ENCODE measurements at places on chromosomes 2 and 18. TPM values are rescaled to one million over a fixed set of nuclear protein-coding genes. Genes with fewer than 3 reads are reported as not detected.

GRCh38 chr18:45687621-45688020 lies 36.4 kb upstream of the SLC14A1 start:
- no peak for DNase-seq

DNA sequence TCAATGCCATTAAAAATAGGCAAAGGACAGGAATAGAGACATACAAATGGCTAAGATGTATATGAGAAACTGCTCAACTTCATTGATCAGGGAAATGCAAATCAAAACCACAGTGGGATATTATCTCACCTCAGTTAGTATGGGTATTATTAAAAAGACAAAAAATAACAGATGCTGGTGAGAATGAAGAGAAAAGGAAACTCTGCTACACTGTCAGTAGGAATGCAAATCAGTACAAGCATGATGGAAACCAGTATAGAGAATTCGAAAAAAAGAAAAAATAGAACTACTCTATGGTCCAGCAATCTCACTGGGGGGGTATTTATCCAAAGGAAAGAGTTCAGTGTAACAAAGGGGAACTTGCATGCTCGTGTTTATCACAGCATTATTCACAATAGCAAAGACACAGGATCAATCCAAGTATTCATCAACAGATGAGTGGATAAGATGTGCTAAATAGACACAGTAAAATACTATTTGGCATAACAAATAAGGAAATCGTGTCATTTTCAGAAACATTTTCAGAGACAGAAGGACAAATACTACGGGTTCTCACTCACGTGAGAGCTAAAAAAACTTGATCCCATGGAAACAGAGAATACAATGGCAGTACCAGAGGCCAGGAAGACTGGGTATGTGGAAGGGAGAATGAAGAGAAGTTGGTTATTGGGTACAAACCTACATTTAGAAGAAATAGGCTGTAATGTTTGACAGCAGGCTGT lies 60.6 kb downstream of the CCDC74A start:
- DNase-seq: no peak

DNA sequence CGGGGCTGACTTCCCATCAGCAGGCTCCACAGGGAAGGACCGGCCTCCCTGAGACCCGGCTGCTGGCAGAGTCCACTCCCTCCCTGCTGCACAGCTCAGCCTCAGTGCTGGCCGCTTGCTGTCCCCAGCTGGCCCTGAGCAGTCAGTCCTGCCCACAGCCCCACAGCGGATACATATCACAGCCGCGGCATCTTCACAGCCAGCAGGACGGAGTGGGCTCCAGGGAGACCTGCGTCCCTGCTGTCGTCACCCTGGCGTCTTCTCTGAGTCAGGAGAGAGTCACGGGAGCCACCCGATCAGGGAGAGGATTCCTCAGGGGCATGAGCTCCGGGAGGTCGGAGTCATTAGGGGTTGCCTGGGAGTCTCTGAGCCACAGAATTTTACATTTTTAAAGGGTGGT lies 13.1 kb upstream of the SNTG2 start:
- no peak for DNase-seq

- DNase-seq: peak; percentile 45
Measured at GRCh38 chr2:108449410-108450130, 564 bp downstream of the GCC2 start.

- peak; percentile 60 for DNase-seq
Measured at GRCh38 chr2:205411558-205411957, 270.7 kb upstream of the NRP2 start.

GRCh38 chr2:40178171-40178778 lies 273.6 kb downstream of the SLC8A1 start:
- DNase-seq: no peak

DNA sequence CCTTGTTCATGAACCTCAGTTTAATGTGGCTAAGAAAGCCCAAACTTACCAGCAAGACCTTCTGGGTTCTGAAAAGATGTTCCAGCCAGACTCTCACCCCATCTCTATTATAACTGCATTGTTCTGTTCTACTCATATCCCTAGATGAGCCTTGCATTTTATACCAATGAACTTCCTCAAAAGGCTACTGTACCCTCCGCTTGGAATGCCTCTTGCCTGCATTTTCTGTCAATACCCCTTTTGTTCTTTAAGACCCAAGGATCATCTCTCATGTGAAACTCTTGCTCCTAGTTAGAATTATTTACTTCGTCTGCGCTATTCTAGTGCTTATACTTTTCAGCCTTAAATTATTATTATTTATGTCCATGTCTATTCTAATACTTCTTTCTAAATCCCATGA lies 181.5 kb downstream of the MYO3B start:
- DNase-seq: no peak

DNA sequence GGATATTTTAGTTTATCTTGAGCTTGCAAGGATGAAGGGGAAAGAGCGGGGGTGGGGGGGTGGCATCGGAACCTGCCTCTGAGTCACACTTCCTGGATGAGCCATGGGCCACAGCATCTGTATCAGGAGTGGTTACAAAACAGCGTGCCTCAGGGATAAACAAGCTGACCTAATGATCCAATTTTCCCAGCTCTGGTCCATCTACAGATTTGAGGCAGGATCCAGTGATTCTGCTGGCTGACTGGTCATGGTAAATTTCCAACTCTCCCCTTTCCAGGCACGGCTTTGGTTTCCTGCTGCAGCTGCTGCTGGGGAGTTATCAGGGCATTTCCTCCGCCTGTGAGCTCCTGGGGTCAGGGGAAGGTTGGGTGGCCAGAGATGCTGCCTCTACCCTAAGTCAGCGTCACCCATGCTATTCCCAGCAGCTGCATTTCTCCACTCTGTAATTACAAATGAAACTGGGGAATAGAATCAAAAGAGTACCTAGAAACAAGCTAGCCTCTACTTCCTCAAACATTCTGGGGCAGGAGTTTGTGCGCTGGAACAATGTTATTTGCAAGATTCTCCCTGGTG lies 4.7 kb upstream of the HPCAL1 start:
- peak; percentile 85 for DNase-seq

GRCh38 chr2:15191789-15192188 lies 369.3 kb downstream of the NBAS start:
- no peak for DNase-seq

DNA sequence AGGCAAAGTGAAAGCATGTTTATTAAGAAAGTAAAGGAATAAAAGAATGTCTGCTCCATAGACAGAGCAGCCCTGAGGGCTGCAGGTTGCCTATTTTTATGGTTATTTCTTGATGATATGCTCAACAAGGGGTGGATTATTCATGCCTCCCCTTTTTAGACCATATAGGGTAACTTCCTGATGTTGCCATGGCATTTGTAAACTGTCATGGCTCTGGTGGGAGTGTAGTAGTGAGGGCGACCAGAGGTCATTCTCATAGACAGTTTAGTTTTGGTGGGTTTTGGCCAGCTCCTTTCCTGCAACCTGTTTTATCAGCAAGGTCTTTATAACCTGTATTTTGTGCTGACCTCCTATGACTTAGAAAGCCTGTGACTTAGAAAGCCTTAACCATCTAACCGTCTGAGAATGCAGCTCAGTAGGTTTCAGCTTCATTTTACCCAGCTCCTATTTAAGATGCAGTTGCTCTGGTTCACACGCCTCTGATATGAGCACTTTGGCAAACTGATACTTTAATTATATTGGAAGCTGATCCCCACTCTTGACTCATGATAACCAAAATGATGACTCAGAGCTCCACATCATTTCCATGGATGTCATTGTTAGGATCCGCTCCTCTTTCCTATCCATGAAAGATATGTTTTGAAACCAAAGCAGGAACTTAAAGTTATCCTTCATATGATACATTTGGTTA lies 14.5 kb upstream of the ERMN start:
- no peak for DNase-seq

- DNase-seq: peak; percentile 40
Measured at GRCh38 chr2:37232131-37232933, 874 bp downstream of the NDUFAF7 start.

DNA sequence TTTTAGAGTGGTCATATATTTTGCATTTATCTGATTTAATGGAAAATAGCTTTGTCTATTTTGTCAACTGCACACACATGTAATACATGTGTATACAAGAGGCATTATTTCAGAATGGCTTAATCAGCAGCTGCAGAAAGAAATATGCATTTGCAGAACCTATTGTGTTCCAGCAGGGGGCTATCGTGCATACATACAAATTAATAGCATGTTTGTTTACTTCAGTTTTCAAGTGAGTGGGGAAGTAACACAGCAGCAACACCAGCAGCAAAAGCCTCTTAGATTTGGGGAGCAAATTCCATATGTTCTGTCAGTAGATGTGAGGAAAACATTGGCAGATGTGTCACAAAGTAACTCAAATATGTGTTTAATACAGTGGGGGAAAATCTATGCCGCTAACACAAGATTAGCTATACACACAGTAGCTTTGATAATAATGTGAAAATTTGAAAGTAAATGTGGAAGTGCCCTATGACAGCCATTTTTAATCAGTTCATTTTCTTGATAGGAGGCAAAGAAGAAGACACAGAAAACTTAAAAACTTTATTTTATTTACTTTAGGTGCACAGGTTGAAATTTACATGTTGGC lies 218.1 kb downstream of the WDR7 start:
- peak; percentile 60 for DNase-seq

- DNase-seq: no peak
Measured at GRCh38 chr2:58435246-58435645, 194.1 kb upstream of the FANCL start.

DNA sequence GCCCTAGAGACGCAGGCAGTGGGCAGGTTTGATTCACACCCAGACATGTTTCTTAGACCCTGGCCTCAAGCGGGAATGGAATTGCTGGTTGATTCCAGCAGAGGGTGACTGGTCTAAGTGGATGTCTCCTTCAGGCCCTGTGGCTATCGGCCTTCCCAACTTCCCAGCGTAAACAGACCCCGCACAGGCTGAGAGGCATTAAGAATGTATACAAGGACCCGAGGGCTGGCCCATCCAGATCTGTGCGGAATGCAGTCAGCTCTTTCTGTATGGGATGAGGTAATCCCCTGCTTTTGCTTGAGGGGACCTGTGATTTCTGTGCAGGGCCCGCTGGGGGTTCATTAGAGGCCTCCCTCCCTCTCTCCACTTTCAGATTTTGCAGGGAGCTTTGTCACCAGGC lies 6.5 kb downstream of the ACKR3 start:
- peak; percentile 51 for DNase-seq

DNA sequence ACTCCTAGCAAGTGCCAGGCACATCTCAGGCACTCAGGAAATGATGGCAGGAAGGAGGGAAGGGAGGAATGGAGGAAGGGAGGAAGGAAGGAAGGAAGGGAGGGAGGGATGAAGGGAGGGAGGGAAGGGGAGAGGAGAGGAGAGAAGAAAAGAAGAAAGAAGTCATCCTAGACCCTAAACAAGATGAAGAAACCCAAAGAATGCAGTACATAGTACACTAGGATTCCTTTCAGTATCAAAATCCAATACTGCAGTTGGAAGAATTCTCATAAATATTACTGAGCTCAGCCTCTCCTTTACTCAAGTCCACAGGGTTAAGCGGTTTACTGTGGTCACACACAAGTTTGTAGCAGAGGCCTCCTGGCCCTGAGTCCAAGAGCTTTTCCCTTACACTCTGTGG lies 155.7 kb upstream of the ETAA1 start:
- no peak for DNase-seq

DNA sequence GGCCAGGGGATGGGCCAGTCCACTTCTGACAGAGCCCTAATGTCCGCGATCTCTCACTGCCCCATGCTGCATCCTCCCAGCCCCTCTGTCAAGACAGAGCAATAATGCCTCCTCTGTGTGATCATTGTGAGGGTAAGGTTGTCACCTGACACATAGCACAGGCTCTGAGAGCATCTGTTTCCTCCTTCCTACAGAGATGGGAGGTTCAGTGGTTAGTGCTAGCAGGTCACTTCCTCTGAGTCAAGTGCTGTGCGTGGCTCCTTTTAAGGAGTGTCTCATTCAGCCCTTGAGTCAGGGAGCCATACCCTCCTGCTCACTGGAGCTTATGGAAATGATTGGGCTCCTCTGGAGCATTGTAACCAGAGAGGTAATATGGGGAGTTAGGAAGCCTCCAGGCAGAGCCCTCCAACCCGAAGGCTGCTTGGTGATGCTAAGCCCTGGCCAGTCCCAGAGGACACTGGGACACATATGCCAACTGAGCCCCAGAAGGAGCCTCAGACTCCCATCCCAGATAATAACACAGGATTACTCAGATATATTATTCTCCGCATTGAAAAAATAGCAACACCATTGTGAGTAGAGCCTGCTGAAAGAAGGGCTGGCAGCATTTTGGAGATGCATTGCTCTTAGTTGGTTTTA lies 189.0 kb downstream of the GALNT1 start:
- DNase-seq: no peak

DNA sequence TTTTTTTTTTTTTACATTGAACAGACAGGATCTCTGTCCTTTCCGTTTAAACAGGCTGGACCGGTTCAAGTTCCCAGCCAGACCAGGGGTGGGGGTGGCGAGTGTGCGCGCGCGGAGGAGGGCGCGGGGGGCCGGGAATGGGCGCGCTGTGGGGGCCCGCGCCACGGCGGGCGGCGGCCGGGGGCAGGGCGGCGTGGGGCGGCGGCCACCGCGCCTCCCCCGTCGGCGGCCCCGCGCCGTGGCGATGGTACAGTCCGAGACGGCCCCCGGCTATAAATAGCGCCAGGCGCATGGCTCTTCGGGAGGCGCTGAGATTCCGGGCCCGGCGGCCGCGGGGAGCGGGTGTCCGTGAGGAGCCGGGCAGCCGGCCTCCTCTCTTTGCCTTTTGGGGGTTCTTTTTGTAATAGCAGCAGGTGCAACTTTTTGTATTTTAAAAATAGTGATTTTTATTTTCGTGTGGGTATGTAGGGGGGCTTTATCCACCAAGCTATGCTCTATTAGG lies 430 bp upstream of the CELF4 start:
- DNase-seq: peak; percentile 31

- peak; percentile 75 for DNase-seq
Measured at GRCh38 chr2:46913471-46914381, 1.9 kb downstream of the MCFD2 start.

DNA sequence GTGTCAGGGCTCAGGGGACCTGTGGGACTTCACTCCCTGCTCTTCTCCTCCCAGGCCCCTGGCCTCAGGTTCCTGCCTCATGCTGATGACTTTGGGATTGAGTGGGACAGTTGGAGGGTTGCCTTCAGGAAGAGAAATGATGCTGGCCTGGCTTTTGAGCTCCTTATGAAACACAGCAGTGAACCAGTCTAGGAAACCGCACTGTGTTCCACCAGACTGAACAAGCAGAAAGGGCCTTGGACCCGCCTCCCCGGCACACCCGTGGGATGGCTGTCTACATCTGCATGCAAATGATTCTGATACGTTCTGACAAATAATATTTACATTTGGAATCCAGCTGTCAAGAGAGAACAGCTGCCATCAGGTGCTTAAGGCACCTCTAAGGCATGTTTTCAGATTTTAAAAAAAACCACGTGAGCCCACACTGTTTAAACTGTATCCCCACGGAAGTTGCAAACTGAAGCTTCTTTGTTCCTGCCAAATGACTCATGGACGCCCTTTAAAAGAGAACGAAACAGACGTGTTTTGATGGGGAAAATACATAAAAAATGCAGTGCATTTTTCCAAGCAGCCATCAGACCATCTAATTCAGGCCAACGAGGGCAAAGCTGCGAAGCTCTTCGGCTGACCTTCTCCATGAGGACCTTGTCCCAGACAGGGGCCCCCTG lies 27.6 kb upstream of the ASAP2 start:
- DNase-seq: peak; percentile 96

LRRC30 gene
- not detected for total RNA-seq

TUBA3E gene
- not detected for total RNA-seq

DSC3 gene
- 0.09 TPM for total RNA-seq

DPP4 gene
- total RNA-seq: 203 TPM

SLC19A3 gene
- total RNA-seq: 1.6 TPM

GPR39 gene
- total RNA-seq: 12.7 TPM

STPG4 gene
- not detected for total RNA-seq

FNDC4 gene
- 7.3 TPM for total RNA-seq

Measured in fibroblast of the aortic adventitia (primary cell).